ENCODE measurements at places on chromosomes 3 and 15.
A peak's percentile ranks its signal among the peaks of the same experiment; 100 is the strongest.

GRCh38 chr15:73127302-73127936 lies 75.2 kb downstream of the NEO1 start:
- no peak for DNase-seq

- peak; percentile 33 for DNase-seq
Observed at GRCh38 chr15:74541494-74542165, 610 bp downstream of the ARID3B start.

DNA sequence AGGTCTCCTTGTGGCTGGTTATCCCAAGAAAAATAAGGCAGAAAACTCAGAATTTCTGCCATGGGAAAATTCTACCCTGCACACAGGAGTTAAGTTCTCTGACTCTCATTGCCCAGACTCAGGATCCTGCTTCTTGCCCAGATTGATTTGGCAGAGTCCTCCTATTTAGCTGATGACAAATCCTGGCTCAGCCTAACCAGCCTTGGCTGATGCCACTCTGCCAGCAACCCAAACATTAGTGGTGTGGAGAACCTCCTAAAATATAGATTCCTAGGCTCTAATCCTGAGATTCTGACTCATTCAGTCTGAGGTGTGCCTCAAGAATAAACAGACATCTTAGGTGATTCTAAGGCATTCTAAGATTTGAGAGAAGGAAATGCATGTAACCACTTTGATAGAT lies 60.5 kb upstream of the ACTC1 start:
- DNase-seq, result no peak

DNA sequence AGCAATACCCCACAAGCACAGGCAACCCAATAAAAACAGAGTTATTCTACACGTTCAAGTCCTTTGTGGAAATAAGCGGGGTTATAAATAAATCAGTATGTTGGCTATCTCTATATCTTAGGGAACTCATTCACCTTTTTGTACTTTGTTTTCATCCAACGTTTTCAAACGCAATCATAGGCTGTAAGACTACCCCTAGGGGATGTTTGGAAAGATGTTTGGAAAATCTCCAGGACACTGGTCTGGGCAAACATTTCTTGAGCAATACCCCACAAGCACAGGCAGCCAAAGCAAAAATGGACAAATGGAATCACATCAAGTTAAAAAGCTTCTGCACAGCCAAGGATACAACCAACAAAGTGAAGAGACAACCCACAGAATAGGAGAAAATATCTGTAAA lies 70.1 kb downstream of the CLDN11 start:
- DNase-seq, result no peak

- DNase-seq, result no peak
Observed at GRCh38 chr15:67715170-67715569, 110.1 kb upstream of the SKOR1 start.

DNA sequence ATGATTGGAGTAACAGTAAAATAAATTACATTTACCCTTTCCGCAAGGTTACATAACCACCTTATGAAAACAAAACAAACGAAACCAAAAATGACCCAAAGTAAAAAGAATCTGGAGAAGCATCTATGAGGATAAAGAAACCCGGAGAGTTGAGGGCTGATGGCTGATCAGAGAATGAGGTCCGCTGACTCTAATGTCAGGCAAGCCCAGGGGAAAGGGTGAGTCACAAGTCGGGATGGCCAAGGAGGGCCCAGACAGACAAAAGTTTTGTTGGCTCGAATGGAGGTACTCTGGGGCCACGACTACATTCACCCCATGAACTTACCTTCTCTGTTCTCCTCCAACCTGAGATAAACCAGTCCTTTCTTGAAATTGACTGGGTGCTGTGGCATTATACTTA lies 95.7 kb downstream of the RORA start:
- DNase-seq, result no peak

GRCh38 chr15:31463521-31464102 lies 137.0 kb downstream of the KLF13 start:
- DNase-seq, result no peak

All from stimulated activated CD8-positive, alpha-beta memory T cell treated with anti-CD3 and anti-CD28 coated beads, Interleukin-4, amount 100 ng/mL, for 1 hour (primary cell).